NCI-H446 treated with DMSO at 0.1 percent for 48 hours (cell line): ENCODE measurements at places on chromosomes 1 and 21.

GRCh38 chr1:192587386-192588266, 12.1 kb downstream of the RGS1 start:
- no peak for DNase-seq

- DNase-seq, result no peak
These were observed 1.4 kb downstream of the B3GALNT2 start for GRCh38 chr1:235502601-235503402.

DNA sequence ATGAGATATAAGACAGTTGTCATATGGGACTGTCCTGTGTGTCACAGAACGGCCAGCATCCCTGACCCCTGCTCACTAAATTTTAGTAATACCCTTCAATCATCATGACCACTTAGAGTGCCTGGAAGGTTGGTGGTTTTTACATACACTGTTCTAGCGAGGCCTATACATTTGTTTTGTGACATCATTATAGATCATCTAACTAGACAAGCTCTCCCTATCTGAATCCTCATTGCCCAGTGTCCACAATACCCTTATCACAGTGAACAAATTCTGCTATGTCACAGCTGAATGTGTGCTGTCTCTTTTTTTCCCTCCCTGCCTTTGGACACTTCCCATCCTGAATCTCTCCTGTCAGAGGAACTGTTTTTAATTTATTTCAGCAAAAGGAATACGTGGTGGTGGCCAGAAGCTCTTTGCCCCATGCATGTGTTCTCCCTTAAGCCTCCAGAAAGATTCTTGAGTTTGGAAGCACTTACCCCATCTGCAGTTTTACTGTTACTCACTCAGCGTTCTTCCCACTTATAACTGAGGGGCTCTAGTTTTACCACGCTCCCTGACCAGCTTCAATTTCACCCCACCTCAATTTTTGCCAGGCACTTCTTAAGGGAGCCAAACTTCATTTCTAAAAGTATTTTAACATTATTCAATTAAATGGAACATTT, 70.3 kb downstream of the OLFML2B start:
- no peak for DNase-seq

GRCh38 chr1:78333502-78333901, 157.3 kb upstream of the PTGFR start:
- no peak for DNase-seq

GRCh38 chr1:52364235-52364839, 1.7 kb downstream of the CC2D1B start:
- no peak for DNase-seq

DNA sequence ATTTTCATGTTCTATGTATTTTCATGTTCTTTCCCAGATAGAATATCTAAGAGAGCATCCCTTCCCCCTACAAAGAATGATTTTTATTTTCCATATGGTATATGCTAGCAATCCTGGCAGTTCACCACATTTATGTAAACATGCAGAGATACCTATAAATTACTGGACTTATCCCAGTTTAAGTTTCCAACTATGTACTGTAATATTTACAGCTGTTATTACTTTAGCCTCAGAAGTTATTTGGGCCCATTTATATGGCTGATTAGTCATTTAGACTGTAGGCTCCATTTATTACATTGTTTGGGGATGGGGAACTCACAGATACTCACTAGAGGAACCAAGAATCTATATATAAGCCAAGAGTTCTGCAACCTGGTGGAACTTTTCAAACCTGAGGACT, 84.8 kb upstream of the WARS2 start:
- DNase-seq, result no peak

GRCh38 chr21:34761758-34762330, 93.0 kb downstream of the CLIC6 start:
- no peak for DNase-seq

DNA sequence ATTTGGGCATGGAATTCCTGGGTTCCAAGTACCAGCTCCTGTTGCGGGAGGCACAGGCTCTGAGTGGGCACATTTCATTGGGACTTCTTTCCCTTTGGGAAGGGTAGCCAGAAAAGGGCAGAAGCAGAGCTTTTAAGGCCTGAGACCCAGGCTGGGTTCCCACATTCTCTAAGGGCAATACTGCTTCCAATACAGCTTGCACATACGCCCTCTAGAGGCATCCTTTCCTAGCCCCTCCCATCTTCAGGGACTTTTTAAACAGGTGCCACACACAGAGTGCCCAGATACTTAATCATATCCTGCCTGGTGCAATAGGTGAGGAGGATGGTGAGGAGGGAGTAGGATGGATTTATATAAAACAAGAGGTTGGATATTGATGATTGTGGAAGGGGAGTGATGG, 5.7 kb downstream of the GPR88 start:
- DNase-seq, result no peak

DNA sequence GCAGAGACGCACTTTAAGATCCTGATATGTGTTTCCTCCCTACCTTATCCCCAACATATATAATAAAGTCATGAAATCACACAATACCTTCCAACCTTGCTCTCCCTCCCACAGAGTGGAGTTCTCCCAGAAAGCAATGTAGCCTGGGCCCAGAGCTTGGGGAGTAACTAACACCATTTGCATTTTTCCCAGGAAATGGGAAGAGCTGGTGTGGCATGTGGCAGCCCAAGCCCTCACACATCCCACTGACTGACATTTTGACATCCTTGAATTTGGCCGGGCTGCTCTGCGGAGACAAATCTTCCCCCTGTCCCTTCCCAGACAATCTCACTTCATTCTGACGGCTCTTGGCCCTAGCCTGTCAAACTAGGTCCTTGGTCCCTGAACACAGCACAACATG, 37.0 kb upstream of the ATP2B4 start:
- no peak for DNase-seq

DNA sequence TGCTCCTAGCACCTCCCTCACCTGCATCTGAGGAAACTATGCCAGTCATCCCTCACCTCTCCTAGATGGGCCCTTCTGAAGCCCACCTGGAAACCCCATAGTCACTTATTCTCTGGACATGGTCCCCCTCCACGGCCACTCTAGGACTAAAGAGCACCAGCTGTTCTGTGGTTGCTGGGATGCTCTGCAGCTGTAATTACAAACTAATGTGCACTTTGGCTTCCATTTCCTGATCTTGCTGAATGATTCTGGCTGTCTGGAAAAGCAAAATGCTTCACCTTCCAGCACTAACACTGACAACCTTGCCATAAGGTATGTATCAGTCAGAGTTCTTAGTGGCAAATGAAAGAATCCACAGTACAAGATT, 48.7 kb upstream of the PSEN2 start:
- DNase-seq, result no peak

DNA sequence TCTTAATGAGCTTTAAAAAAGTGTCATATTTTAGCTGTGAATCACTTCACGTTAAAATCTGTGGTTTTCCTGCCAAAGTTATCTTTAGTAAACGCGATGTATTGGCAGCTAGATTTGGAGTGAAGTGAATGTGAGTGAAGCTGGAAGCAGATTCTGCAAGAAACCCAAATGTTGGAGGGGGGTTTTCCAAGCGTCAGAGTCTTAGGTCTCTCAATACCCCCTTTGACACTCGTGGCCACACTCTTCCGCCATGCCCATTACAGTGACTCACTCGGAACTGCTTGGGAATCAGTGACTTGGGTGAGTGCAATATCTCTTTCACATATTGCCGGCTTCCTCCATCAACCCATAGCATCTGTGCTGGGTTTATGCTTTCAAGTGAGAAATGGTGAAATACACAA, 17.5 kb downstream of the B3GALT5 start:
- no peak for DNase-seq

DNA sequence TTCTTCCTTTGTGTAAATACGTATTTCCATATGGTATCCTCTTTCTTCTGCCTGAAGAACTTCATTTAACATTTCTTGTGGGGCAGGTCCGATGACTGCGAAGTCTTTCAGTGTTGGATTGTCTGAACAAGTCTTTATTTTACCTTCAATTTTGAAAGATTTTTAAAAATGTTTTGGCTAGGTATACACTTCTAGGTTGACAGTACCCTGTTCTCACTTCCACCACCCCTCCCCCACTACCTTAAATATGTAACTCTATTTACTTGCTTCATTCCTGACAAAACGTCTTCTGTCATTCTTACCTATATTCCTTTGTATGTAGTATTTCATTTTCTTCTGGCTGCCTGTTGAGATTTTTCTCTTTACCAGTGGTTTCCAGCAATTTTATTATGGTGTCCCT, 85.7 kb upstream of the ARTN start:
- no peak for DNase-seq

- no peak for DNase-seq
These were observed 148.9 kb downstream of the PHTF1 start for GRCh38 chr1:113610372-113610771.

GRCh38 chr1:25088946-25089345, 143.4 kb downstream of the SYF2 start:
- DNase-seq, result no peak

DNA sequence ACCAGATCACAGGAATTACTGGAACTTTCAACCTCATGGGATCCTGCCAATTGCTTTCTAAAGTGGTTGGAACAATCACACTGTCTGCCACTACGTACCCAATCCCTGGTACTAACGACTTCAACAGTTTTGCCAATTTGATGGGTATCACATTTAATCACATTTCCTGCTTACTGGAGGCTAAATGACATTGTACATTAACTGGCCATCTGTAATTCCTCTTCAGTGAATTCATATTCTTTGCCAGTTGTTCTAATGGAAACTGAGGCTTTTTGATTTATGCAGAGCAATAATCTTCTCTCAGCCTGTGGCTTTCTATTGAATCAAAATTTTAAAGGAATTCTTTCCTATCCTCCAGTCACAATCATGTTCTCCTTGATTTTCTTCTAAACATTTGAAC, 38.2 kb downstream of the LGALS8 start:
- DNase-seq, result no peak

DNA sequence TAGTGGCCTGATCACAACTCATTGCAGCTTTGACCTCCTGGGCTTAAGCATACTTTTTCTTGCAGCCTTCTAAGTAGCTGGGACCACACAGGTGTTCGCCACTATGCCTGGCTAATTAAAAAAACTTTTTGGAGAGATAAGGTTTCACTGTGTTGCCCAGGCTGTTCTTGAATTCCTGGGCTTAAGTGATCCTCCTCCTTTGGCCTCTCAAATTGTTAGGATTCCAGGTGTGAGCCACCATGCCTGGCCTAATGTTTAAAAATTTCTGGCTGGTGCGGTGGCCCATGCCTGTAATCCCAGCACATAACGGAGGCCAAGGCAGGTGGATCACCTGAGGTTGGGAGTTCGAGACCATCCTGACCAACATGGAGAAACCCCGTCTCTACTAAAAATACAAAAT, 24.4 kb downstream of the YTHDF2 start:
- DNase-seq, result no peak

DNA sequence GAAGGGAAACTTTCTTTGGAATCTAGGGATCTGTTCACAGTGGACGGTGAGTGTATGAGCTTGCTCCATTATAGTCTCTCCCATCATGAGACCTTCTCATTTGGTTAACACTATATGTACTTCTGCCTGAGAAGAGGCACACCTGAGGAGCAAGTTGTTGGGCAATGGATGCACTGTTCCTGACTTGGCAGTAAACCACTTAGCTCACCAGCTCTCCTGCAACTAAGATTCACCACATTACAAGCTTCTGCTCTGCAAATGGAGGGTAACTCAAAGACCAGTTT, 10.2 kb downstream of the MACF1 start:
- DNase-seq, result no peak

DNA sequence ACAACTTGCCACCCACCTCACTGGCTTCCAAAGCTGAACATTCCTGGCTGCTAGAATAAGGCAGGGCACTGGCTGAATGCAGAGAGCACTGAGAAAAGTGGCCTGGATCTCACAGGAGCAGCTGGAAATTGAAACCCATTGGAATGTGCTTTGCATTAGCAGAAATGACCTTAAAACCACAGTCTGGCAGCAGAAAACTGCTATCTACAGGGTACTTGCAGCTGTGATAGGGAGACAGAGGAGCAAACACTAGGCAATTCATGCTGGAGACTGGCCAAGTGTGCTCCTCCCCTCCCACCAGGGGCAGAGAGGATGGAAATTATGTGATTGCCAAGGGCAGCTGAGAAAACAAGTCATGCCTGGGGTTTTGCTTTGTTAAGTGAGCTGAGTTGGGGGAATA, 47.2 kb downstream of the HSD3B1 start:
- no peak for DNase-seq

GRCh38 chr1:91245435-91245834, 159.2 kb downstream of the HFM1 start:
- no peak for DNase-seq

GRCh38 chr1:66943361-66943969, 18.7 kb downstream of the MIER1 start:
- DNase-seq, result no peak

GRCh38 chr1:33375316-33375715, 54.4 kb upstream of the A3GALT2 start:
- DNase-seq, result no peak

GRCh38 chr21:45376459-45377324, 28.3 kb upstream of the COL18A1 start:
- DNase-seq, result no peak

- DNase-seq, result no peak
These were observed 17.1 kb upstream of the C1orf87 start for GRCh38 chr1:60090655-60091054.

DNA sequence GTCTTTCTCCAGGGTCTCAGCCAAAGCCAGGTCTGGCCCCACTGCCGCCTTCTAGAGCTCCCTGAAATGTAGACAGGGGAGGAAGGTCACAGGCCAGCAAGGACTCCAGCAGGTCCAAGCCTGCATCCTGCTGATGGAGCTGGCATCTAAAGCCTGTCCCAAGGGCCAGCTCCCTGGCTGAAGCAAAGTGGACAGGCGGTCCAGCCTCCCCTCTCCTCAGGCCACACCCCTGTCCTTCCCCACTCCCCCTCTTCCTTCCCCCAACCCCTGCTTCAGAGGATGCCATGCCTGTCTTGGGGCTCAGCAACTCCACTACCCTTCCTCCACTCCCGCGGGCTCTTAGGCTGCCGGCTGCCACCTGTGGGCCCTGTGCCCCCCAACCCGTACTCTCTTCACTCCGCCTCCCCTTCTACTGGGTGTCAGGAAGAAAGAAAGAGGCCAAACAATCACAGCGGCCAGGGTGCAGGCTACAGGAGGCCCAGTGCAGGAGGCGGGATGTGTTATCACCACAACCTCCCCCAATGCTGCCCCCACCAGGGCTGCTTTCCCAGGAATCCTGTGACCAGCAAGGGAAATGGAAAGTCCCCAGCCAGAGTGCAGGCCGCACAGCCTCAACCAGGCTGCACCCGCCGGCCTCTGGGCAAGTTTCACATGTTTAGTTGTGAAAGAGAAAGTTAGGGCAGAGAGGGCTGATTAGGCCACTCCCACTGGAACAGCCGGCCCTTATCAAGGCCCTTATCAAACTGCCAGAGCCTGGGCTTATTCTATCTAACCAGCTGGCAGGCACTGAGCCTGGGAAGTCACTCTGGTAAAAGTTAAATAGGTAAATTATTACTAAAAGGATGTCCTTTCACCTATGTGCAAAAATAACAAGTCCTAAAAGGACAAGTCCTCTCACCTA, 34.1 kb downstream of the ACOT7 start:
- no peak for DNase-seq

- no peak for DNase-seq
These were observed 502.8 kb downstream of the SMYD3 start for GRCh38 chr1:246004301-246004700.
